CD4-positive, alpha-beta T cell treated with Interleukin-17A for 1 hour (primary cell): ENCODE measurements at places on chromosomes 11 and 22.
A peak's percentile ranks its signal among the peaks of the same experiment; 100 is the strongest.

GRCh38 chr11:130761560-130762220 lies 154.6 kb downstream of the SNX19 start:
- DNase-seq, result no peak

GRCh38 chr22:23649071-23649501 lies 17.0 kb upstream of the DRICH1 start:
- DNase-seq, result no peak

DNA sequence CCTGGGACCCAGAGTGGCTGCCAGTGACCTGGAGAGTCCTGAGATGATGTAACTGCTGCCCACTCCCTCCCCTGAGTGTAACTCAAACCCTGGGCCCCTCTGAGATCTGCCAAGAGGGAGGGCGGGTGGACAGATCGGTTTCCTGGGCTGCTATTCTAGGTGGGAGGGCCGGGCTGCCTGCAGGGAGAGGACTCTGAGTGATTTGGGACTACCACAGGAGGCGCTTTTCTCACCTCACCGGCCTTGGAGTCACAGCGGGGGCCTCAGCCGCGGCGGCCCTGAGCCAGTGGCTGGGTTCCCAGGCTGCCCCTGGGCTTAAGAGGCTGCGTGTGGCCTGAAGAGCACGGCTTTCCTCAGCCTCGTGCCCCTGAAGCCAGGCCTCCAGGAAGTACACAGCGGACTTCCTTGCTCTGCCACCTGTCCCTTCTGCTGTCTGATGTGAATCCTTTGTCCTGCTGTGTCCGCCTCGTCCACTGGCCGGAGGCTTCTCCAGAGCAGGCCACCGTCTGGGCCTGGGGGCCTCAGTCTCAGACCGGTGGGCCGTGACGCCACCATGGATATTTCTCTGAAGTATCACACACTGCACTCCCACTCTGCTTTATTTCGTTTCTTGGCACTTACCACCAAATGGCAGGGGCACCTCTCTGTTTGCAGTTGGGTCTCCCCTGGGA lies 11.5 kb downstream of the RELT start:
- no peak for DNase-seq

DNA sequence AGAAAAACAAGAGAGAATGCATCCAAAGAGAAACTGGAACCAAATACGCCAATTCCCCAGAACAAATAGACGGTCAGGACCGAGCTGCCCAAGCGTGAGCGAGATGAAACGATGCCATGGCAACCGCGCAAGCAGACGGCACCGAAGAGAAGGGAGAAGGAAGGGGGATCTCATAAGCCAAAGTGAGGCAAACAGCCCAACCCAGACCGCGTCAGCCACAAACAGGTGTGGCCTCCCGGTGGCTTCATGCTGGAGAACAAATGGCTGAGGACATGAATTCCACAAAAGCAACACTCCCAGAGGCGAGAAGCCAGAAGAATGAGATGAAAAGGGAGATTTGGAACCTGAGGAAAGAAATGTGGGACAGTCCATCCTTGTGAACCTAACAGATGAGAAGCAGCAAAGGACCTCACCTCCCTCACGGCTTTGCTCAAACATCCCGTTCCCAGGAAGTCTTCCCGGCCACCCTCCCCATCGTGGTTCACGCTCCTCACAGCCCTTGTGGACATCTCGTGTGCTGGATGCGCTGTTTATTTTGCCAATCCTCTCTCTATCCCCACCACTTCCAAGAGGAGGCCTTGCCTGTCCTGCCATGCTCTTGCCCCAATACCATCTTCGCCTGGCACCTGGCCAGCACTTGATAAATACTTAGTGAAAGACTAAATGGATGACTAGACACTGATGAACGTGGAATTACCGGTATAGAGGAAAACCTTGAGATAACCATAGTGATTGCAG lies 89.1 kb upstream of the RTL6 start:
- no peak for DNase-seq

- DNase-seq, result peak; percentile 18
These were observed 3.1 kb downstream of the NAP1L4 start for GRCh38 chr11:2989006-2989405.

DNA sequence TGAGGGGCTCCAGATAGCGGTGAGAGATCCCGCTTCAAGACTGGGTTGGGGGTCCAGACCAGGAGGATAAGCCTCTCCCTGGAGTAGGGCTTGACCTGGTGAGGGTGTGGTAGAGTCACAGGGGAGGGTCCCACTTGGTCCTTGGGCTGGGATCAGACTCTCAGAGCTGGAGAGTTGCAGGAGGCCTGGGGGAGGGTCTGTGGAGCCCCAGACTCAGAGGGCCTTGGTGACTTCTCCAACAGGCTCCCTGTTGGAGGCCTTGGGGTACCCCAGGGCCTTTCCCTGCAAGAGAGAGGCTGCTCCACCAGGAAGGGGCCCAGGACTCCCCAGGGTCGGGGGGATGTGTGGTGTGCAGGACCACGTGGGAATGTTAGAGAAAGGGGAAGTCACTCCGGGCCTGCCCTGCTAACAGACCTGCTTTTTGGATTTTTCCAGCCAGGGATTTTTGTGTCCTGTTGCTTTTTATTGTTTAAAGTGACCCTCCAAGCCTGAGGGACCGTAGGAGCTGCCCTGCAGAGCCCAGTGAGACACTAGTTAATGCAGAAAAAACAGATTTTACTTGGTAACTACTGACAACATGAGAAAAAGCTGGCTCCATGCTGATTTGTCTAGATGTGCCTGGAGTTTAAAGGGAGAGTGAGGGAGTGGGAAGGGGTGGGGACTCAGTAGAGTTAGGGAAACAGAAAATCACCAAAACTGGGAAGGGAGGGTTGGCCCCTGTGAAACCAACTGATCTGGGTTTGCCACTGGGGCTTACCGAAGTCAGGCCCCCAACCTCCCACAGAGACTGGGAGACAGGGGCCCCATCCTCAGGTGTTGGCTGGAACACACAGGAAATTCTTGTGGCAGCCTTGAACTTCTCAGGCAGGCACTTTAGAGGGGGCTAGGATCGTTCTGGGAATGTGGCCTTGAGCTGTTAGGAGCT lies 801 bp upstream of the TXNRD2 start:
- peak; percentile 6 for DNase-seq

GRCh38 chr11:93005239-93005638 lies 35.8 kb downstream of the MTNR1B start:
- no peak for DNase-seq

DNA sequence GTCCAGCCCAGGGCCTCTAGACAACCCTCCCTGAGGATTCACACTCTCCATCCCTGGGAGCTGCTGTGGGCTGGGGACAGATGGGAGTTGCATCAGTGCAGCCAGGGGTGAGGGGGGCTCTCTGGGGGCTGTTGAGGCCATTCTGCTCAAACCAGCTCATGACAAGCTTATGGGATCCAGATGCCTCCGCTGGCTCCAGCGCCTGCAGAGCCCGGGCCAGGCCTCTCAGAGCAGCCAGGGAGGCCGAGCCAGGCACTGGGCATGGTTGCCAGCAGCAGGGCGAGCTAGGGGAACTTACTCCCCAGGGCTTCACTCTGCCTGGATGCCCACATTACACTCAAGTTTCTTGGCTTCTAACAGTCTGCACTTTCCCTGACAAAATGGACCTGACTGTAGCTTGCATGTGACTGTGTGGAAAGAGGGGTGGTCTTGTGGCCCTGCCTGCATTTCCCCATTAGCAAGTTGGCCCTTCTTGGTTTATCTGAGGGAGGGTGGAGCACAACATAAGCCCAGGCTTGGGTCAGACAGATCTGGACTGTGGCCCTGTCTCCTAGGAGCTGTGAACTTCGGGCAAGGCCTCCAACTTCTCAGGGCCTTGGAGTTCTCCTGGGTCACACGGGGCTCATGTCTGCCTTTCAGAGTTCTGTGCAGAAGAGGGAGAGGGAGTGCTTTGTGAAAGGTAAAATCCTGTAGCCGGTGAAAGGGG lies 34.5 kb upstream of the CYB5R3 start:
- DNase-seq, result no peak

GRCh38 chr11:22234743-22235142 lies 41.9 kb downstream of the ANO5 start:
- DNase-seq, result no peak

DNA sequence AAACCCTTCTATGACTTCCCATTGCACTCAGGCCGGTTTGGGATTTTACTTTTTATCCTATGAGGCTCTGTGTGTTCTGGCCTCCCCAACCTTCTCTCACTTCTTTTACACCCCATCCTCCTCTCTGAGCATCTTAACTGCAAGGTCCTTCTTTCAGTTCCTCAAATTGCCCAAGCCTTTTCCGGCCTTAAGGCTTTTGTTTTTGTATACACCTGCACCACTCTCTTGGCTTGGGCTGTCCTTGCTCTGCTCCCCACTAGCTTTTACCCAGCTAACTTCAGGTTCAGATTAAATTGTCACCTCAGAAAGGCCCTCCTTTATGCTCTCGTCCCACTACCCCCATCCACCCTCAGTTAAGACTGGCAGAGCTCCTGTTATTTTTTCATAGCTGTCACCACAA lies 55.5 kb downstream of the FAM83F start:
- DNase-seq, result no peak

- DNase-seq, result no peak
These were observed 57.0 kb downstream of the GDPD4 start for GRCh38 chr11:77244277-77245027.

GRCh38 chr11:120561286-120561685 lies 49.7 kb downstream of the GRIK4 start:
- DNase-seq, result no peak

GRCh38 chr11:70532731-70533130 lies 134.4 kb downstream of the CTTN start:
- no peak for DNase-seq

- no peak for DNase-seq
These were observed 199.0 kb upstream of the NECTIN1 start for GRCh38 chr11:119928047-119928446.

DNA sequence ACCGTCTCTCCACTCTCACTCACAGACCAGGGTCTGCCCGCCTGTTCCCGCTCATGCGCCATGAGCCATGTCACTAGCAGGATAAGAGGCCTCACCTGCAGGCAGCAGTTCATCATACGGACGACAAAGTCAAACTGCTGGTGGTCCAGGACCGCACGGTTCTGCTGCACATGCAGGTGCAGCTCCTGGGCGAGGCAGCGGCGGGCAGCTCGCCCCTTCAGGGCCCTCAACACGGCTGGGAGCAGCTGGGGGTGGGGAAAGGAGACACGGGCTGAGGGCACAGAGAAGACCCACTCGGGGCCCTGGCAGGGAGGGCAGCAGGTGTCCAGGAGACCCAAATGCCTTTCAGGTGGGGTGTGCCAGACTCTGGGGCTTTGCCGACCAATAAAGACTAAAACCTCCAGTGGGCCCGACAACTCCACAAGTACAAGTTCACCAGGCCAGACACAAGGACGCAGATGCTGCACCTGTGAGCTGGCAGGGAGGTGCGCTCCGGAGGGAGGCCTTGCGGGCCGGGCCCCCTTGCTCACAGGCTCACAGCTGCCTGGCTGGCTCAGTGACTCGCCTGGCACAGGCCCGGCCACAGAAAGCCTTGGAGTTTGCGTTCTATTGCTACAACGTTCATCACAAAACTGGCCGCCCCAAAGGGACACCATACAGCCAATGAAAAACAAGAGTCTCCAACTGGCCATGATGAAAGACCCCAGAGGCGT lies 11.5 kb downstream of the SBF1 start:
- DNase-seq, result no peak

DNA sequence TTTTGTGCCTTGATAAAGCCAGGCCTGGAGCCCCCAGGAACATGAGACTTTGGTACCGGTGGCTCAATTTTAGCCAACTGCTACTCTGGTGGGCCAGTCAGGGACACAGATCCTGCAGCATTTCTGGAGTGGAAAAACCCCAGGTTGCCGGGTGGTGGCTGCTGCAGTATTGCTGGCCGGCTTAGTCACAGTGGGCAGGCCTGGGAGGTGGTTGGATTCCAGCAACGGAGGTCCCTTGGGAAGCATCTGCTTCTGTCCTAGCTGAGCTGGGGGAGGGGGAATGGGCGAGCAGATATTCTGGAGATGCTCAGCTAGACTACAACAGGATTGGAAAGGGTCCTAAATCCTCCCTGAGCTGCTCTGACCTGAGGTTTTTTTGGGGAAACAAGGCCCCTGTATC lies 31.6 kb upstream of the ACCSL start:
- DNase-seq, result no peak

GRCh38 chr11:118311518-118311917 lies 7.0 kb downstream of the CD3E start:
- peak; percentile 30 for DNase-seq

GRCh38 chr22:39395936-39396796 lies 3.4 kb upstream of the TAB1 start:
- no peak for DNase-seq

DNA sequence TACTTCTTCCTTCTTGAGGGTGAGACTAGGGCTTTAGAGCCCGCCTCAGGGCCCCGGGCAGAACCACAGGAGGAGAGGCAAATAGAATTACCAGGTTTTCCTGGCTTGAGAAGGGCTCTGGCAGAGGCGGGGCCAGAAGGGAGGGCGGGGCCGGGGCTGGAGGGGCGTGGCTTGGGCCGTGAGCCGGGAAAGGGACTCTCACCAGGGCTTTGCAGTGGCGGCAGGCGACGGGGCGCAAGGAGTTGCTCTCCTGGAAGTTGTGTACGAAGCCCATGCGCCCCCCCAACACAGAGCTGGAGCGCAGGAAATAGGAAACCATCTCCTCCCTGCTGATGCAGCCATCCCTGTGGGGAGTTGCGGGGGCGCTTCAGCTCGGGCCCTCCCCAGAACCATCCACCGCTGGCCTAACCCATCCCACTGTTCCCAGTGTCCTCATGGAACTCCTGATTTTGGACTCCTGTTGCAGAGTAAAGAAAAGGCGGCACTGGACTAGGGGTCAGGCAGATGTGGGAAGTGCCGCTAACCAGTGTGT lies 6.9 kb upstream of the NRXN2 start:
- no peak for DNase-seq

GRCh38 chr22:28507896-28508295 lies 171.7 kb downstream of the TTC28 start:
- DNase-seq, result no peak

- peak; percentile 72 for DNase-seq
These were observed 9.7 kb downstream of the CD5 start for GRCh38 chr11:61111786-61112517.

DNA sequence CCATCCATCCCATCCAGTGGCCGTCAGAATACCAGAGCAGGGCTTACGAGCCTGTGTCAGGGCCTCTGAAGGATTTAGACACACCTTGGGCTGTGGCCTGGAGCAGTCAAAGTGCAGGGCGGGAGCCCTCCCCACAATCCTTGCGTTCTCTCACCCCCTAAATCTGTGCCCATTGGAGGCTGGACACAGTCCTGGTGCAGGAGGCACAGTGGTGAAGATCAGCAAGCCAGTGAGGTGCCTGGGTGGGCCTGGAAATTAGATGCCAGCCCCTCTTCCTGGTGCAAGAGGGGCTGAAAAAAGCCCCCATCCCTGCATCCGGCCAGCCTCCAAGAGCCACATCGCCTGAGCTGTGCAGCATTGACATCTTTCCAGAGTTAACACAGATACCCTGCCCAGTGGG lies 1045.8 kb downstream of the TBC1D22A start:
- DNase-seq, result no peak
